ENCODE measurements at places on chromosomes 12 and 14.

GRCh38 chr14:93543766-93544165 is 113.0 kb downstream of the UNC79 start:
- DNase-seq: no peak

- no peak for DNase-seq
Observed at GRCh38 chr14:85445151-85445795, 84.7 kb upstream of the FLRT2 start.

DNA sequence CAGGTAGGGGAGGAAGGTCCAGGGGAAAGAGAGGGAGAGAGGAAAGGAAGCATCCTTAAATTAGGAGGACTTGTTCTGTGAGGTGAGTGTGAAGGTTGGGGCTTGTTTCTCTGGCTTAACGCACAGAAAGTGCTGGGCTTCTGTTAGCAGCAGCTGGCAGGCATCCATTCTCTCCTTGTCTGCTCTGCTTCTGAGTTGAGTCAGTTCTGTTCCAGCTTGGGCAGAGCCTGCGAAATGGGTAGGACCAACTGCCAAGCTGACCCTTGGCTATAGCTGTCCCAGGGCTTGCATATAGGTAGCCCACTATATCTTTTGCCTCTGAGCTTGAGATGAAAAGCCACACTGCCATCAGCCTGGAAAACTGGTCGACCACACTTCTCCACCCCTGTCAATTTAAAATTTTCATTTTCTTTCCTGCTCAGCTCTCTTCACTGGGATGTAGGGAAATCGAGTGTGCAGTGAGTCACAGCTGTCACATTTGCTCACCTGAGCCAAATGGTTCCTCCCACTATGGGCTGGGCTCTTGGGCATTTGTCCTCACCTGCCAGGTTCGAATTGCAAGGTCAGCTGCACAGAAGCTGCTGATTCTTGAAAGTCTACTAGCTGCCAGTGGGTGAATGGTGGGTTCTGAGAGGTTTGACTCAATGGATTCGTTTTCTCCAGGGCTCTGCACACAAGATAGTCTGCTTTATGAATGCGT is 256.4 kb upstream of the PWP1 start:
- no peak for DNase-seq

GRCh38 chr14:32469388-32470160 is 140.5 kb downstream of the AKAP6 start:
- DNase-seq: peak; percentile 18

- DNase-seq: no peak
Observed at GRCh38 chr12:11838403-11838802, 188.9 kb downstream of the ETV6 start.

- no peak for DNase-seq
Observed at GRCh38 chr12:66947119-66947518, 268.2 kb upstream of the GRIP1 start.

- DNase-seq: no peak
Observed at GRCh38 chr12:62694632-62695031, 228.0 kb downstream of the MON2 start.

DNA sequence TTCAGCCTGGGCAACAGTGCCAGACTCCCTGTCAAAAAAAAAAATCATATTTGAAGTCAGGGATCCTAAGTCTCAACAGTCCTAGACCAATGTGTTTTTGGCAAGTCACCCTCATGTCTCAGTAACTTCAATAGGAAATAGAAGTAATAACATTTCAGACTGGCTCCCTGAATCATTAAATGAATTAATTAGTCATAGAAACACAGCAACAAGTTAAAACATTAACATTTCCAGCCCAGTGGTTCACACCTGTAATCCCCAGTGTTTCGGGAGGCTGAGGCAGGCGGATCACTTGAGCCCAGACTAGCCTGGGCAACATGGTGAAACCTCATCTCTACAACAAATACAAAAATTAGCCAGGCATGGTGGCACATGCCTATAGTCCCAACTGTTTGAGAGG is 125.2 kb downstream of the GTF2A1 start:
- no peak for DNase-seq

DNA sequence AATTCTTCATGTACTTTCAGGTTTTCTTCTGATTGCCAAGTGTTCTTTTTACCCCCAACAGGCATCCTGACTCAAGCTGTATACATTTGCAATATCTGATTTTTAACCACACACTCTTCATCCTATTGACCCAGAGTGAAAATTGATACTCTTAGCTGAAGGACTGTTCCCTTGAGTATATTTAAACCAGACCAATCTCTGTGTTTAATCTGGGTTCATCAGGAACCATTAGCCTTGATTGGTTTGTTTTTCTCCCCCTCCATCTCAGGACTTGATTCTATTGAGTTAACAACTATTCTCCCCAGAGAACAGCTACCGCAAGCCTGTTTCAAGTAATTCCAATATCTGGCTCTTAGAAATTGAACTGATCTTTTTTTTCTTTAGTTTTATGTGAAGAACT is 222.3 kb upstream of the NOVA1 start:
- no peak for DNase-seq

DNA sequence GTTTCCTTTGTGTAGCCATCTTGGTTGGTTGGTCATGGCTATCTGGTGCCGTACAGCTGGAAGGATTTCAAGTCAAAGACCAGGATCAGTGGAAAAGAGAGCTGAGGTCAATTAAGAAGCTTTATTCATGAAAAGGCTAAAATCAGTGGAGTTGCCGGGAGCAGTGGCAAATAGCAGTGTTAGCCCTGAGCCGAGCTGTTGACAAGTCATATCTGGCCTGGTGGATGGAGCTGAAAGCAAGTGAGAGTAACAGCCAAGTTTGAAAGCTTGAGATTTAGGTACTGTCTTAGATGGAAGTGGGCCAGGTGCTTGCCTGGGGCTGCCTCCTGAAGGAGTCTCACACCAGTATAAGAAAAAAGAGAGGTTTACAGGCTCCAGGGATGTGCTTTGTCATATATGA is 9.0 kb downstream of the BATF start:
- DNase-seq: no peak

DNA sequence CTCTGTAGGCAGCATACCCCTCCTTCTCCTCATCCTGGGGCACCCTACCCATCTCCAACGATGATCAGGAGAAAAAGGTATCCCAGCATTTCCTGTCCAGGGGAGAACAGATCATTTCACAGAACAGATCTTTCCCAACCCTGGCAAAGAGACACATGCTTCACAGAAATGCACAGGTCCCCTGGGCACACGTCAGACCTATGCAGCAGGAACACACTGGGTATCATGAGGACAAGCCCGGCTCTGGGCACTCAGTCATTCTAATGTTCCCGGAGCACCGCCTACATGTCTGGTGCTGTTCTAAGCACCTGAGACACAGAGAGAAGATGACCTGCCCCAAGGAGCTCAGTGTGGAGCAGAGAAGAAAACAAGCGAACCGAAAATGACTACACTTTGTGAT is 56.2 kb downstream of the ACTN1 start:
- DNase-seq: no peak

- DNase-seq: no peak
Observed at GRCh38 chr14:104136472-104137296, 1.7 kb upstream of the KIF26A start.
